ENCODE measurements at places on chromosomes 3 and 15.

DNA sequence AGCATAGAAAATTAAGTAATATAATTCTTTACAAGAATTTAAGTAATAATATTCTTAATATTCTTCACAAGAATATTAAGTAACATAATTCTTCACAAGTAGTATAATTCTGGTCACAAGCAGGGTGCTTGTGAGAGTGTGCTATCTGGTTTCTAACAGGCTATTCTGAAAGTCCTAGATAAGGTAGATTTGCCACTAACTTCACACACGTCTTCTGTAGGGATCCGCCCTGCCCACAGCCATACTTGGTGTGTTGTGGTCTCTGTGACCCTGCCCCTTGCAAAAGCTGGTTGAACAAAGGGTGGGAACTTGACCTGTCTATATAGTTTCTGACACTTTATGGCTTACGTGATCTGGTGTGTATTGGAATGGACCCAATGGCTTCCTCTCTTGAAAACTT lies 253.4 kb upstream of the MDFIC2 start:
- no peak for DNase-seq

DNA sequence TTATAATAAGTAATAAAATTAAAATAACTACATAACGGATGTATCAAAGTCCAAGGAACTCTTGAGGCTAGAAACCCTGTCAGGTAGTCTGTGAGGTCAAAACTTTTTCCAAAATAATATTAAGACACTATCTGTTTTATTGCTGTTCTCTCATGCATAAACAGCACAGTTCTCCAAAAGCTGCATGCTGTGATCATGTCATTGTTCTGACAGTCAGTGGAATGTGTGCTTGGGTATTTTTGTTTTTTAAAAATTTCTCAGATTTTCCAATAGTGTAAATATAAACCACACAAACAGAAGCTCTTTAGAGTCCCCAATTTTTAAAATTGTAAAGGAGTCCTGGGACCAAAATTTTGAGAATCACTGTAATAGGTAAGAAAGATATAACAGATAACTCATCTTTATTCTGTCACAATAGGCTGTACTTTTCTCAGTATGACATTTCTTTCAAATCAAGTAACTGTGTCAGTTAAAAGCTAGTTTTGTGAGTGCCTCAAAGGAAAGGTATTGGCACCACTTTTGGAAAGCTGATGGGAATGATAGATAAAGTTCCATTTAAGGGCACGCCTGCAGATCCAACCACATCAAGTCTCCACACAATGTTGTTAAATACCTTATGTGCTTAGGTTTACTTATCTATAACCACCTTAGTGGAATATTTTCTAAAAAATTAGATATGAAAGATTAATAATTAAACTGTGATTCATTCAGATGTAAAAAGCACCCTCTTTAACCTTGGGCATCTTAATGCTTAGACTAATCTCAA lies 49.3 kb downstream of the CEP152 start:
- no peak for DNase-seq

DNA sequence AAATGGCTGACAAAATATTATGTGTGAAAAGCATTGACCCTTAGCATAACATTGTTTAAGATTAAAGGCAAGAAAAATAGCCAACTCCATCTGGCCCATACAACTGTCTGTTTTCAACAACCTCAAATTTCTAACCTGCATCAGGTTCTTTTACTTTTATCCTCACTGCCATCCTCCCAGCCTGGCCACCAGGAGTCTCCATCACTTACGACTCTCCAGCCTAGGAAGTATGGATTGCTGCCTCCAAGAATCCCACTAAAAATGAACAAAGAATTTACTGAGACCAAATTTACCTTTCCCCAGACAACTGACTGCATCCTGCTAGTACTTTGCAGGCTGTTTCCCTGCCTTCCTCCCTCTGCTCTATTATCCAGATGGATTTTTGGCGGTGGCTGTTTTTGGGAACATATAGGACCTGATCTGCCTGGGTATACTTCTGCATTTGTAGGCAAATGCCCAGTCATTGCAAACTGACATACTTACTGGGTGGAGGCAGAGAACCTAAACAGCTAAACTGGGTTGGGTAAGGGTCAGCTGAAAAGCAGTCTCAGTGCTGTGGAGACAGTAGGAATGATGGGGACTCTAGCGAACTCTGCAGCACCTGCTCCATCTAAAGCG lies 144.2 kb downstream of the GHSR start:
- DNase-seq, result no peak

- DNase-seq, result no peak
Measured at GRCh38 chr15:72276326-72276700, 4.0 kb upstream of the PARP6 start.

DNA sequence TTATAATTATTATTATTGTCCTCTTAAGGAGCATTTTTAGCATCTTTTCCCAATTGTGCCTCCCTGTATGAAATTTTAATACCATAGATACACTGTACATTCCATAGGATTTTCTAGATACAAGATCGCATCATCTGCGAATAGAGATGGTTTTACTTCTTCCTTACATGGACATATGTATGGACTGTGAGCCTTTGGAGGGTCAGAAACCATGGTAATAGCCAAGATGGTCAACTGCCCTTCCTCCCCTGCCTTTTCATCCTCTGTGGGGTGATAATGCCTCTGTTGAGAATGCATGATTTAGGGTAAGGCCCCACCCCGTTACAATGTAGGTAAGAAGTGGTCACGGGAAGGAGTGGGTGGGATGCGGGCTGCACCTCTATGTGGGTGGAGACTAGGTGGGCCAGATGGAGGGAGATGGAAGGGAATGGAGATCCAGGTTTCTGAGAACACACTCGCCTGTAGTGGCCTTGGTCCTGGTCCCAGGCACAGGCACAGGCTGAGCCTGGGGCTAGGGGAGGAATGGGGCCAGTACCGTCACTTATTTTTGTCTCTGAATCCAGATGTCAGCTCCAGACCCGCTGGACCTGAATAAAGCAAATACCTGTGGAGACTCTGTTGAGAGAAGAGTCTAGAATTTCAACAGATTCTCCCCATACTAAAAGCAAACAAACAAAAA lies 31.7 kb downstream of the GOLGA6A start:
- DNase-seq, result no peak

GRCh38 chr3:85572426-85572825 lies 613.6 kb downstream of the CADM2 start:
- DNase-seq, result no peak

GRCh38 chr15:100018191-100018590 lies 285.0 kb upstream of the LYSMD4 start:
- no peak for DNase-seq

DNA sequence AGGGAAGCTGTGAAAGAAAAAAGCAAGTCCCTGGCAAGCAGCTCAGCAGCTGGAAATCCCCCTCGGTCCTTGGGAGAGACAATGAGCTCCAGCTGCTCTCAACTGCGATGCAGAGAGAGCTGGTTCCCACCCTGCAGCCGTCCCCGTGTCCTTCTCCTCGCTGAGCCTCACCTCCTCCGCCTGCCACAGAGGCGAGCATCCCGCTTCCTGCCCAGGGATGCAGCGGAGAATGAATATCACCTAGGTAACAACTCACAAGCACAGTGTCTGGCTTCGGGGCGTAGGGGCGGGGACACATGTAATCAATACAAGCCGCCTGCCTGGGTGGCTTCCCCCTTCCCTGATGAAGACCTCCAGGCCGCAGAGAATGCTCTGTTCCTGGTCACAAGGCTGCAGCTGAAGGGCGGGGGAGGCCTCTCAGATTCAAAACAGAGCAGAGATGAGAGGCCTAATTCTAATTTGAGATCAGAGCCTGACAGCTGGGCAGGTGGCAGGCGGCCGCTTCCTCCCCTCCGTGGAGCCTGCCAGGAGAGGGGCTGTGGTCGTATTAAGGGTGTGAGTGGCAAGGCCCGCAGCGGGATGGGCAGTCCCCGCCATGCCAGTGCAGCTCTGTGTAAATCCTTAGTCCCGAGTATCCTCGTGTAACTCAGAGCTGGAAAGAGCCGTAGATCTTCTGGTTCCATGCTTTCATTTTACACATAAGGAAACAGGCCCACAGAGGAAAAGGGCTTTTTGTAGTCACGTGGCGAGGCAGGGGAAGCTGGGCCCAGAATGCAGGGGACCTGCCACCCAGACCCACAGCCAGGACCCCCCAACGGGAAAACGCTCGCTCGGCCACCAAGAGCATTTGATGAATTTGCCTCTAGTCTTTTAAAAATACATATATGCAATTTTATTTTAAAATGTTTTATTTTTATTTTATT lies 24.3 kb downstream of the ZDHHC19 start:
- no peak for DNase-seq

- DNase-seq, result peak; percentile 67
Measured at GRCh38 chr3:185820973-185821758, 3.7 kb downstream of the IGF2BP2 start.

DNA sequence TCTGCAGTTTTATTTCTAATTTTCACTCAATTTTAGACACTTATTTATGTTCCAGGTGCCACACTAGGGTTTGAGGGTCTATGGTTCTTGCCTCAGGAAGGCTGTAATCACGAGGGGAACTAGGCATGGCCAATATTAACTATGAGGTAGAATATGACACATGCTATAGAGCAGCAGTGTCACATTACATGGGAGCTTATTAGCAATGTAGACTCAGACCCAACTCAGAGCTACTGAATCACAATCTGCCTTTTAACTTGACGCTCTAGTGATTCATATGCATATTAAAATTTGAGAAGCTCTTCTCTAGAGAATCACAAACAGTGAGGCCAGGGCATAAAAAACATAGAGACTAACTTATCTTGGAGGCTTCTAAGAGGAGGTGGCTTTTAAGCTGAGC lies 32.8 kb upstream of the MRPL3 start:
- peak; percentile 31 for DNase-seq

- DNase-seq, result no peak
Measured at GRCh38 chr15:69754313-69754712, 301.7 kb downstream of the RPLP1 start.

DNA sequence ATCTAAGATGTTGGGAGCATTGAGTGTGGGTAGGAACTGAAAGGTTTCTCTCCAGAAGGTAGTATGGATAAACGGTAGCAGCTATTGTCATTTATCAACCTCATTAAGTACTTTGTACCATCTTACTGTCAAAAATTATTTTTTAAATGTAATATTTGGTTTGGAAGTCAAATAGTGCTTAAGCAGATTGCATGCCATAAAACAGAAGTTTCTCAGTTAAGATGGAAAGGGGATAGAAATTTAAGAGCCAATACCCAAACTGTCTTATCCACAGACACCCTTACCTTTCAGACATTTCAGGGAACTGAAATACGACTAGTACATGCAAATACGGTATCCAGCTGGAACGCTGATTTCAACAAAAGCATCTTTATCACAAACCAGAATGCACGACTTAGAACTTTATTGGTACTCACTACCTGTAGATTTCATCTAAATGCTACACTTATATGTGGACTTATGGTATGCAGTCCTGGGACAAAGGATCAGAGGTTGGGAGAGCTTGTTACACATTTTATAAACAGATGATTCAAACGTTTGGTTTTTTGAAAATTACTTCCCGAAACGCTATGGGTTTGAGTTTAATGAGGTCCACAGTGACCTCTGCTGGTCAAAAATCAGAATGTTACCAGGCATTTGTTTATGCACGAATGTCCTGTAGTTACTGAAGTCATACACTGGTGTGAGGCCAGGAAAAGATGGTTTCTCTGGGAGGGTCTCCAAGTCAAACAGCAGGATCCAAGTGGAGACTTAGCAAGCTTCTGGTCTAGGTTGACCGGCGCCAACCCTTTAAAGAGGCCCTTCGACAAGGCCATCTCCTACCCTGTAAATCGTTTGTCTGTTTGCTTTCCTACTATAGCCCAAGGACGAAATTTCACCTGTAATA lies 45.7 kb upstream of the DUT start:
- DNase-seq, result peak; percentile 41

DNA sequence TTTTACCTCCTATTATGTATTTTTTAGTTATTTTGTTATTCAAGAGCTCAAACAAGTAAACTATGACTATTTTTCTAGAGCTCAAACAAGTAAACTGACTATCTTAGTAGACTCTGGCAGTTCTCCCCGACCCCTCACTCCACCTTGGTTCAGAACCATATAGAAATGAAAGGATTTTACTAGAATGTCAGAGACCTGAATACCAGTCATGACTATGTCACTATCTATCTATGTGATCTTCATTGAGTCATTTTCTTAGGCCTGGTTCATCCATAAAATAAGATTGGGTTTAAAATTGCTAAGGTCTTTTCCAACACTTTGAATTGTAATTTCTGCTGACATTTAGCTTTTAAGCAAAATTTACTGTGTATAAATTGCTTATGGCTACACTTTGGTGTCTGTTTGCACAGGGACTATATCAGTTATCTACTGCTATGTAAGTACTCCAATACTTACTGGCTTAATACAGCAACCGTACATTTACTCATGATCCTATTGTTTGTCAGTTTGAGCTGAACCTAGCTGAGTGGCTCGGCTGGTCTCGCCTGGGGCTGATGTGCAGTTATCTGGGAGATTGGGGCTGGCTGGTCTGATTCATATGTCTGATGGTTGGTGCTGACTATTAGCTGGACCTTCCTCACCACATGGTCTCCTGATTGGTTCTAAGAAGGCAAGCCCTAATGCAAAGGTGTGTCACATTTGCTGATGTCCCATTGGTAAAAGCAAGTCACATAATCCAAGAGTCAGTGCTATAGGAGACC lies 37.0 kb downstream of the RASA2 start:
- DNase-seq, result no peak

DNA sequence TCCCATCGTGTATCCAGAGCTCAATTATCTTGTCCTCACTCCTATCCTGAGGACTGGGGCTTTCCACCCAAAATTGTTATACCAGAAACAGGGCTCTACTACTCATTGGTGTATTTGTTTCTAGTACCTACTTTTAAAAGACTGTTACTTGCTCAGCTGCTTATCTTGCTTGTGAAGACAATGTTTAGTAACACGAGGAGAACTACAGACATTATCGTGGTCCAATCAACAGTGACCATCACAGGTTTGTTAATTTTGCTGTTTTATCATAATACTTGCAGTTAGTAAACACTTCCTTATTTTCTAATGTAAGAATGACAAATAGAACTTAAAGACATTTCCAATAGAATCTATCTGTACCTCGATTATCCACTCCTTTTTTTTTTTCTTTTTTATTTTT lies 13.5 kb downstream of the LRCH3 start:
- DNase-seq, result no peak

DNA sequence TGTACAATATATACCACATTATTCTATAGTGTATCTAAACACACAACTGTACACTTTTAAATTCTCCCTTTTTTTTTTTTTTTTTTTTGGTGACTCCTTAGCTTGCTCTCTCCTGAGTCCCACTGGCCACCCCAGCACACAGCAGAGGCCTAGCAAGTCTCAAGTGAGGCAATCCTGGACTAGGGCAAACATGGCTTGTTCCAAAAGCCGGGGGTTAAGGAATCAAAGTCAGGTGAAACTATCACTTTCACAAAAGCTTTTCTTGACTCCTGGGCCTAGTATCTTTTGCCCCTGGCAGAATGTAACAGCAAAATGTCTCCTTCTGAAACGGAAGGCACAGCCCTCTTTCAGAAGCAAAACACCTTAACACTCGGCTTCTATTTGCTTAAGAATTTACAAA lies 5.8 kb downstream of the EOMES start:
- no peak for DNase-seq

GRCh38 chr3:151609491-151609890 lies 124.2 kb upstream of the AADACL2 start:
- DNase-seq, result no peak

All from GM04503 (cell line).